Activated CD4-positive, alpha-beta memory T cell treated with anti-CD3 and anti-CD28 coated beads for 36 hours (primary cell): ENCODE measurements at places on chromosomes 7 and 10. TPM values are rescaled to one million over a fixed set of nuclear protein-coding genes. Genes with fewer than 3 reads are reported as not detected.

Gene RFC2
- 81.1 TPM for total RNA-seq

Gene PPP1R17
- not detected for total RNA-seq

DNA sequence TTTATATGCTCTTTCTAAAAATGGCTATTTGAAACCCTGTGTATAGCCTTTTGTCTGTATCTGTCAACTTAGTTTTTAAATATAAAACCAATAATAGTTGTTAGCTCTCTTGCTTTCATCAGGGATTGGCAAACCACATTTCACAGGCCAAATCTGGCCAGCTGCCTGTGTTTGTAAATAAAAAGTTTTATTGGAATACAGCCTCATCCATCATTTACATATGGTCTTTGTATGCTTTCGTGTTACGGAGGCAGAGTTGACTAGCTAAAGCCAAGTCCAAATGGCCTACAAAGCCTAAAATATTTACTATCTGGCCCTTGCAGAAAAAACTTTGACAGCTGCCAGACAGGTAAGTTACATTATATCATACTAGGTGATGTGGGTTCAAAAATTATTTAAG, 235.0 kb downstream of the BICC1 start:
- no peaks in the 10 kb centered on the region for H3K27me3 ChIP-seq
- no peak overlapping the region for H3K27ac ChIP-seq
- no peak for DNase-seq
- H3K4me3 ChIP-seq = no peak overlapping the region

Gene STEAP2
- not detected for total RNA-seq

DNA sequence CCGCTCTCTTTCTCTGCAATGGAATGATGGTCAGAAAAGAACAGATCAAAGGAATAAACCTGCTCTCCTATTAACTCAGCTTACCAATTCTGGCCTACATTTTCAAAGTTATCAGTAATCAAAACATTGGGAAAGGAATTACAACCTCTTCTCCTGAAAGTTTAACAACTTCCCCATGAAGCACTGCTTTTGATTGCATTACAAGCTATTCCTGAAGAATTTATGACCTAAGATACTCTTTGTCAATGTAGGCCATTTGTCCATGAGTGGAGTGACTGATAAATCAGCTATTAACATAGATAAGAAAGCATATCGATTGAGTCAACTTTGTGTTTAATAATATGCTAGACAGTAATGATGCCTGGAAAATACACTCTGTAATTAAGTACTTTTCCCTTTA, 271.7 kb upstream of the C7orf33 start:
- no peaks in the 10 kb centered on the region for H3K27me3 ChIP-seq
- H3K4me3 ChIP-seq = no peak overlapping the region
- DNase-seq = no peak
- no peaks in the 10 kb centered on the region for H3K36me3 ChIP-seq
- no peak overlapping the region for H3K27ac ChIP-seq
- H3K4me1 ChIP-seq = no peaks in the 10 kb centered on the region

Gene ZCWPW1
- 4.0 TPM for total RNA-seq

Gene AKR1C1
- 0.22 TPM for total RNA-seq

Gene CHST15
- total RNA-seq = 0.05 TPM

- no peaks in the 10 kb centered on the region for H3K27me3 ChIP-seq
- H3K4me3 ChIP-seq = no peak overlapping the region
- DNase-seq = no peak
- H3K36me3 ChIP-seq = no peaks in the 10 kb centered on the region
- no peaks in the 10 kb centered on the region for H3K4me1 ChIP-seq
Observed at GRCh38 chr10:72008096-72008981, 44.1 kb downstream of the CHST3 start.

GRCh38 chr7:133517766-133518165, 264.9 kb downstream of the EXOC4 start:
- H3K27ac ChIP-seq = no peak overlapping the region
- no peaks in the 10 kb centered on the region for H3K27me3 ChIP-seq
- H3K36me3 ChIP-seq = peaks cover 12% of the 10 kb centered on the region
- no peaks in the 10 kb centered on the region for H3K4me1 ChIP-seq
- no peak overlapping the region for H3K4me3 ChIP-seq

Gene CAV2
- total RNA-seq = not detected

DNA sequence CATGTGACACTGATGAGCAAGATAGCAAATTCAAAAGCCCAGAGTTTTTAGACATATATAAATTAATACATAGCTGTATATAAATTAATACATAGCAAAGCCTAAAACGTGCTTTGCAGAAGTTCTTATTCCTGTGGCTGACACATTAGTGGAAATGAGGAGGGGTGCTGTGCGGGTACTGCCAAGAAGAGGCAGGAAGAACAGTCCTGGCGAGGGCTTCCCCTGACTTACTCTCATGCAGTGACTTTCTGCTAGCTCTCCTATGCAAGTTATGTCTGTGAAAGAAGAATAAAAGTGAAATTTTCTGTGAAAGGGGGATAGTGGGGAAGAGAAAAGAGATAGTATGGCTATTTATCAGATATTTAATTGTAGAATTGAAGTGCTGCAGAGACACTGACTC, 27.6 kb downstream of the TWIST1 start:
- H3K4me1 ChIP-seq = no peaks in the 10 kb centered on the region
- no peak for DNase-seq
- no peaks in the 10 kb centered on the region for H3K27me3 ChIP-seq
- H3K4me3 ChIP-seq = no peak overlapping the region

DNA sequence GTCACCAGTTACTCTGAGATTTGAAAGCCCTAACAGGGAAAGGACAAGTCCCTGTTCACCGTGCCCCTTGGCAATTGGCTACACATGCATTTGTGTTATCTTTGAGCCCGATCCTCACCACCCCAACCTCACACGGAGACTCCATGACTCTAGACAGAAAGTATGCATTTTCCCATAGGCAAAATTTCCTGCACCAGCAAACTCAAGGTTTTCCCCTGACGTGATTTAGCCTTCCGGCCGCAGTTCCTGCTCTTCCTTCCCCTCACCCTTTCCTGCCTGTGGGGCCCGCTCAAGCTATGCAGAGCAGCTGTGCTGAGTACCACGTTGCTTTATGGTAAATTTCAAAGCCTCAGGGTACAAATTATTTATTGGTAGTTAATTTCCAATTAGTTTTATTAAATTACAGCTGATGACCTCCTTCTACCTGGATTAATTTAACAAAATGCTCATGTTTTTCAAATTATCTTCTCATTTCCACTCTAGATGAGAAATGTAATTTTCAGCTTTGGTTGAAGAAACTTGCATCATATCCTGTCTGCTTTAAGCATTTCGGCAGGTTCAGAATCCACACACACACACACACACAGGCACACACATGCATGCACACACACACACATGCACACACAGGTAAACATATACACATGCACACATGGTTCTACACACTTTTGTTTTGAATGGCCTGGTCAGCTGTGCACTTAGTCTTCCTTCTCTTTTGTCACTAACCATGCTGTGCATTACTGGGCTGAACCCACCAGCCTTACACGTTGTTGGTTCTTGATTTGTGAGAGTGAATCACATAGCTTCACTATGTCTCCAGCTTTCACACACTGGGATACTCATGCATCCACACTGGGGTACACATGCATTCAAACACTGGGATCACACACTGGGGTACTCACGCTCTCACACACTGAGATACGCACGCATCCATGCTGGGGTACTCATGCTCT, 283.1 kb upstream of the PITRM1 start:
- peak overlapping the region; percentile 40 for H3K27ac ChIP-seq
- no peaks in the 10 kb centered on the region for H3K36me3 ChIP-seq
- H3K27me3 ChIP-seq = peaks cover 3% of the 10 kb centered on the region
- DNase-seq = peak; percentile 34
- H3K4me3 ChIP-seq = no peak overlapping the region

DNA sequence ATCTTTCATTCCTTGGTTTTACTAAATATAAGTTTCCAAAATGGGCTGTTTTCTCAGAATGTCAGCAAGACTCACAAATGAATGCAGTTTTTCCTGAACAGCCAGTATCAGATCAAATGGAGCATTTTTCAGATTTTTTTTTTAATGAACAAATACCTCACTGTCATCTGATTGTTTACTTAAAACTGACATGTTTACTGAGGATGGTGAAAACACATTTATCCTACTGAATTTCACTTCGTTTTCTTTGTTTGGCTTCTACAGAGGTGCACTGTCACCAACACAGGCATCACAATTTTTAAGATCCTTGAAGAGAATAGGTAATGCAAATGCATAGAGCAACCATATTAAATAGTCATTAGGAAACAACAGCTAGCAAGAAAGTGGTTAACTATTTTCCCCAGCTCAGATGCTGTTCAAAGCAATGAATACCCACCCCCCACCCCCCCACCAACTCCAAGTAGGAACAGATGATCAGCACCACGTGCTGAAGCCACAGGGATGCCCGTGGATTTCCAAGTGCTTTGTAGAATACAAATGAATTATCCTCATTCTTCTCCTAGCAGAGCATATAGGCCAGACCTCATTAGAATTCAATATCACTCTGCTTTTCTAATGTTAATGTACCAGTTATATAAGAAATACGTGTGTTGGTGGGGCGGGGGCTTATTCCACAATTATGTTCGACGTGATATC, 205.9 kb downstream of the SKAP2 start:
- peaks cover 13% of the 10 kb centered on the region for H3K27me3 ChIP-seq
- no peaks in the 10 kb centered on the region for H3K36me3 ChIP-seq
- no peak overlapping the region for H3K4me3 ChIP-seq
- no peaks in the 10 kb centered on the region for H3K4me1 ChIP-seq

Gene RAB19
- 14.5 TPM for total RNA-seq

GRCh38 chr7:101862280-101863220, 45.1 kb downstream of the CUX1 start:
- peaks cover 5% of the 10 kb centered on the region for H3K36me3 ChIP-seq
- DNase-seq = no peak
- H3K27ac ChIP-seq = no peak overlapping the region
- H3K27me3 ChIP-seq = no peaks in the 10 kb centered on the region

DNA sequence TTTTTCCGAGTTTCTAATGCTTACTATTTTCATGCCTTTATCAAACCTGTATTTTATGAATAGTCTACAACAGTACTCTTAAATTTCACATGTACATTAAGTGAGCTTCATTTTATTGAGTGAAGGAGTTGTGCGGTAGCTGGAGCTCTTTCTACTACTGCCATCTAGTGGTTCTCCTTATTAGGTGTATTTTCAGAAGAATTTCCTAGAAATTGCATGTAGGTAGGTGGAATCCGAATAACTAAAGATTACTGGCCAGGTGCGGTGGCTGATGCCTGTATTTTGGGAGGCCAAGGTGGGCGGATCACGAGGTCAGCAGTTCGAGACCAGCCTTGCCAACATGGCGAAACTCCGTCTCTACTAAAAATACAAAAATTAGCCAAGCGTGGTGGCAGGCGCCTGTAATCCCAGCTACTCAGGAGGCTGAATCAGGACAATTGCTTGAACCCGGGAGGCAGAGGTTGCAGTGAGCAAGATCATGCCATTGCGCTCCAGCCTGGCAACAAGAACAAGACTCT, 38.3 kb downstream of the LRRC72 start:
- no peak overlapping the region for H3K4me3 ChIP-seq
- no peaks in the 10 kb centered on the region for H3K27me3 ChIP-seq
- H3K4me1 ChIP-seq = peaks cover 20% of the 10 kb centered on the region
- H3K36me3 ChIP-seq = no peaks in the 10 kb centered on the region

Gene ANTXRL
- total RNA-seq = not detected

DNA sequence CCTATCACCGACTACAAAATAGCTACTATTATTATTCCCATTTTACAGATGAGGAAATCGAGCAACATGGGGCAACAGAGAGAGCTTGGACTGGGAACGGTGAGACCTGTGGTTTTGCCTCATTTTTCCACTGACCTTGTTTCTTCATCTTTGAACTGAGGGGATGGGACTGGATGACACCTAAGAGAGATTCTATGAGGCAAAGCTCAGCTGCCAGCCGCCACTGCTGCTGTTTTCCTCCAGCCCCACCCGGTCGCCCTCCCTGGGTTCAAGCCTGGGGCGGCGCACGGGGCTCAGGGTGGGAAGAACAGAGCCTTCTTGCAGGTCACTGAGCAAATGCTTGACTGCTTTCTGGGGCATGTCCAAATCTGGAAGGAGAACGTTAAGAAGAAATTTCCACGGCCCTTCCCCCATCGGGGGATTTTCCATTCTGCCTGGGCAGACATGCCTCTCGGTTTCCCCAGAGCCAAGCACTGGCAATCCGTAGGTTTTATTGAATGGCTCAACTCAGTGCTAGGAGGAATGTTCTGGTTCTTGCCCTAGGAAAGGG, 12.3 kb downstream of the DDIT4 start:
- no peaks in the 10 kb centered on the region for H3K27me3 ChIP-seq
- H3K36me3 ChIP-seq = peaks cover under 1% of the 10 kb centered on the region
- H3K27ac ChIP-seq = peak overlapping the region; percentile 78
- no peak for DNase-seq

- DNase-seq = no peak
- H3K36me3 ChIP-seq = no peaks in the 10 kb centered on the region
- no peak overlapping the region for H3K4me3 ChIP-seq
- H3K4me1 ChIP-seq = no peaks in the 10 kb centered on the region
Observed at GRCh38 chr7:137110535-137110934, 233.0 kb downstream of the PTN start.

Gene NACAD
- 0.10 TPM for total RNA-seq

- H3K27ac ChIP-seq = no peak overlapping the region
- no peaks in the 10 kb centered on the region for H3K4me1 ChIP-seq
- peaks cover 2% of the 10 kb centered on the region for H3K36me3 ChIP-seq
- H3K4me3 ChIP-seq = no peak overlapping the region
- DNase-seq = no peak
- H3K27me3 ChIP-seq = no peaks in the 10 kb centered on the region
Observed at GRCh38 chr7:47915616-47915976, 32.7 kb downstream of the PKD1L1 start.

DNA sequence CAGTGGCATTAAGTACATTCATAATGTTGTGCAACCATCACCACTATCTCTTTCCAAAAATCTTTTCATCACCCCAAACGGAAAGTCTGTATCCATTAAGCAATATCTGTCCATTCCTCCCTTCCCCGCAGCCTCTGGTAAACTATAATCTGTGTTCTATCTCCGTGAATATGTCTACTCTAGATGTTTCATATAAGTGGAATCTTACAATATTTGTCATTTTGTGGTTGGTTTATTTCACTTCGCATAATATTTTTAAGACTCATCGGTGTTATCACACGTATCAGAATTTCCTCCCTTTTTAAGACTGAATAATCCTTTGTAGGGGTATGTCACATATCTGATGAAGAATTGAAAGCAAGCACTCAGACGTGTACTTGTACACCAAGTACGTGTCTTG, 86.0 kb upstream of the FGFR2 start:
- H3K27ac ChIP-seq = no peak overlapping the region
- no peaks in the 10 kb centered on the region for H3K4me1 ChIP-seq
- peaks cover 4% of the 10 kb centered on the region for H3K27me3 ChIP-seq
- no peaks in the 10 kb centered on the region for H3K36me3 ChIP-seq
- H3K4me3 ChIP-seq = no peak overlapping the region

GRCh38 chr10:100469756-100470155, 6.9 kb downstream of the WNT8B start:
- H3K36me3 ChIP-seq = no peaks in the 10 kb centered on the region
- H3K27me3 ChIP-seq = peaks cover 3% of the 10 kb centered on the region
- no peak overlapping the region for H3K27ac ChIP-seq
- no peak overlapping the region for H3K4me3 ChIP-seq
- H3K4me1 ChIP-seq = no peaks in the 10 kb centered on the region
